Aorta (tissue), 5 donors: ENCODE measurements at places on chromosomes 7 and 10. TPM values are rescaled to one million over a fixed set of nuclear protein-coding genes. Genes with fewer than 3 reads are reported as not detected.

The TFEC gene
- total RNA-seq: 12.4 TPM

The TRPV5 gene
- not detected for total RNA-seq

DNA sequence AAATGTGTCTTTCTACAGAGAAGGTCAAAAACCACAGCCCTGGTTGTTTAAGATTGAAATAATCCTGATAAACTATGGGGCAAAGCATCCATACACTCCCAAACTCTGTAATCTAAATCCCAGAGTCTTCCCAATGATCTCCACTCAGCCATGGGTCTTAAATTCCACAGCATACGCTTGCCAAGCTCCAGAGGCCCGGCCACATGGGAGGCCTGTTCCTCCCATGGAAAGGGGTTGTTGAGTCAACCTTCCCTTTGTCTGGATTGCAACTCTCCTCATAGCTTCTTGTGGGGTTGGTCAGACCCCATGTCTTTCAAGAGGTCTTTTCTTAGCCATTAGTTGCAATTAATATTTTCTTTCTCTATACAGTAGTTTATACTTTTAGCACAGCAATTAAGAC is 718 bp upstream of the STEAP4 start:
- H3K4me3 ChIP-seq: no peak overlapping the region
- no peak overlapping the region for H3K27ac ChIP-seq
- DNase-seq: no peak
- H3K36me3 ChIP-seq: no peaks in the 10 kb centered on the region
- no peaks in the 10 kb centered on the region for H3K27me3 ChIP-seq

The IFIT2 gene
- total RNA-seq: 11.9 TPM

GRCh38 chr10:78326372-78326771 is 292.7 kb downstream of the RPS24 start:
- H3K4me3 ChIP-seq: no peak overlapping the region
- no peak overlapping the region for H3K27ac ChIP-seq
- H3K4me1 ChIP-seq: peaks cover 2% of the 10 kb centered on the region
- DNase-seq: no peak
- no peaks in the 10 kb centered on the region for H3K36me3 ChIP-seq
- H3K27me3 ChIP-seq: no peaks in the 10 kb centered on the region

DNA sequence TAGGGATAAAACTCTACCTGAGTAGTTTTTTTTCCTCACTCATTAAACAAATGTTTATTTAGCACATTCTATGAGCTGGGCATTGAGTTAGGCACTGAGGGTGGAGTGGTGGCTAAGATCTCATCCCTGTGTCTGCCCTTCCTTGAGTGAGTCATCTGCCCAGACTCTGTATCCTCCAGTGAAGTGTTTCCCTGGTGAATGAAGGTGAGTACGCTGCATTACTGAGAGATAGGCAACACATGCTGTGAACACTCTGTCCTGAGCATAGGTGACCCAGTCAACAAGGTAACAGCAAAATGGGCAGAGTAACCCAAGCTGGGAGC is 5.8 kb downstream of the PITX3 start:
- DNase-seq: no peak
- no peaks in the 10 kb centered on the region for H3K4me1 ChIP-seq
- H3K36me3 ChIP-seq: no peaks in the 10 kb centered on the region
- no peaks in the 10 kb centered on the region for H3K27me3 ChIP-seq

DNA sequence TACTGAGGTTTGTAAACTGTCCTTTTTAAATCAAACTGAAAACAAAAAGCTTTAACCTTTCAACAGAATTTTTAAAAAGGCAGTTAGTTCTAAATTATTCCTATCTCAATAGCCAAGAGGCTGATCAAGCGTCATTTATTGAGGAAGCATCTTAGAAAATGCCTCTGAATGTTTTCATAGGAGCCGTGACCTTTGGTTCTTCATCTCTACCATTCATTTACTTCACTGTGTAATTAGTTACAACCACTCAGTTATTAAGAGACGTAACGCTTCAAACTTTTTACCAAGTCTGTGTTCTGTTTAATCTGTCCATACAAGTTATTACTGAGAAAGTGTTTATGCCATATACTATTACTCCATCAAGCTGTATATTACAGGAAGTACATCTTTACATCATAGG is 107.4 kb upstream of the KMT2E start:
- no peaks in the 10 kb centered on the region for H3K27me3 ChIP-seq
- no peaks in the 10 kb centered on the region for H3K36me3 ChIP-seq
- no peak overlapping the region for H3K27ac ChIP-seq
- H3K4me3 ChIP-seq: no peak overlapping the region
